EL (cell line): ENCODE measurements at places on chromosomes 2 and 18.

GRCh38 chr18:79368681-79369080 lies 27.0 kb upstream of the NFATC1 start:
- no peak for DNase-seq

DNA sequence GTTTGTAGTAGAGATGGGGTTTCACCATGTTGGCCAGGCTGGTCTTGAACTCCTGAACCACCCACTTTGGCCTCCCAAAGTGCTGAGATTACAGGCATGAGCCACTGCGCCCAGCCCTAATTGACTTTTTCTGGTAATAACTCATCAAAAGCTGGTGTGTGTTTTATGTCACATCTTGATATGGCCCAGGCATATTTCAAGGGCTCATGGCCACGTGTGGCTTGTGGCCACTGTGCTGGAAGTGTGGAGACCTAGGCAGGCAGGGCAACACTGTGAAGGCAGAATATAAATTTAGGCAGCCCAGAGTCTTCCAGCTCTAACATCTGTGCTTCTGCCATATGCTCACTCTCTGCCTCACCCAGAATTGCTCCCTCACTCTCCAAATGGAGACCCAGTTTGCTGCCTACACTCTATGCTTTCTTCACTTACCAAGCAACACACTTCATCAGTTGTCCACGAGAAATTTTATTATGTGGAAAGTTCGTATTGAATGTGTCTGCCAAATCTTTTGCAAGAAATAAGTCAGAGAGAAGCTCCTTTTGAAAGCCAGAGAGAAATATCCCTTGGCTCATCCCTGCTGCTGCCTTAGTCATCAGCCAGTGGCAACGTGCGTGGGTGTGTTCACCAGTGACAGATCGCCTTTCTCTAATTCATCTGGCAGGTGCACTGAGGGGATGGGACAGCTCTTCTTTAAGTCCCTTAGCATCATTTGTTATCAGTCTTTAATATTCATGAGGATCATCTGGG lies 129.4 kb upstream of the CXCR4 start:
- DNase-seq = no peak

DNA sequence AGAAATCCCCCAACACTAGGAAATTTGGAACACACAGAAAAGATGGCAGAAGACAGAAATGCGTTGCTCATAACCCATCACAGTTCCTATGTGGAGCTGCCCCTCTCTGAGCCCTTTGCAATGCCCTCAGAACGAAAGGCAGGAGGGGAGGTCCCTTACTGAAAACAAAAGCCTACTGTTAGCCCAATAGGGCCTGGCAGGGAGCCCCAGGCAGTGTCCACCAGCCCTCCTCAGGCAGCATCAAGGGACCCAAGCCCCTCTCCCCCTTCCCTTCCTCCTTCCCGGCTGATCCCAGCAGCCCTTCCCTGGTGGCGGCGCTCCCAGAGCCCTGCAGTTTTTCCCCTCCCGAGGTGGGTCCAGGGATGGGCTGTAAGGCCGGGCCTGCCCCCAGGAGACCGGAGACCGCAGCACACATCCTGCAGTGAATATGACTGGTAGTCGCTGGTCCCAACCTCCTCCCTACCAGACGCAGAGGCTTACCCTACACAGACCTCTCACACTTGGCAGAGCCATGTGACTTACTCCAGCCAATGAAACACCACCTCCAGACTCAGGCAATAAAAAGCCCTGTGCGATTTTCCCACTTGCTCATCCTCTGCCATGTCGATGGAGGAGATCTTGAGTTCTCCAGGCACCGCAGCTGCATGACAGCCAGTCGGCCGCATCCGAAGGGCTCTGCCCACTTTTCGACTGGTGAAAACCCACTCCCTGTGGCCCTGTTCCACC lies 19.4 kb upstream of the DUSP2 start:
- DNase-seq = no peak

DNA sequence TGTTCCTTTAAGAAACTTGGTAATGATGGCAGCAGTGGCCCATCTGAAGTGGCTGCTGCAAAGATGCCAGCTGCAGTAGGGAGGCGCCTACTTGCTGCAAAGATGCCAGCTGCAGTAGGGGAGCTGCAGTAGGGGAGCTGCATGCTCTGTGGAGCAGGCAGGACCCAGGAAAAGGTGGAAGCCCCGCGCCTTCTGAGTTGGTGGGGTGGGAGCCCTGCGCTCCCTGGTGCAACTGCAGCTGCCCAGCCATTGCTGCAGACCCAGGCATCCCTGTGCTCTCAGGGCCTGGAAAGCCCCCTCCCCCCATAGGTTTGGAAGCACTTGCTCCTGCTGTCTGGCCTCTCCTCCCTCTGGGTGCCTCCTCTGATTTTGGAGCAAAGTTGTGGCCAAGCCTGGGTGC lies 155.3 kb downstream of the DPP4 start:
- no peak for DNase-seq

DNA sequence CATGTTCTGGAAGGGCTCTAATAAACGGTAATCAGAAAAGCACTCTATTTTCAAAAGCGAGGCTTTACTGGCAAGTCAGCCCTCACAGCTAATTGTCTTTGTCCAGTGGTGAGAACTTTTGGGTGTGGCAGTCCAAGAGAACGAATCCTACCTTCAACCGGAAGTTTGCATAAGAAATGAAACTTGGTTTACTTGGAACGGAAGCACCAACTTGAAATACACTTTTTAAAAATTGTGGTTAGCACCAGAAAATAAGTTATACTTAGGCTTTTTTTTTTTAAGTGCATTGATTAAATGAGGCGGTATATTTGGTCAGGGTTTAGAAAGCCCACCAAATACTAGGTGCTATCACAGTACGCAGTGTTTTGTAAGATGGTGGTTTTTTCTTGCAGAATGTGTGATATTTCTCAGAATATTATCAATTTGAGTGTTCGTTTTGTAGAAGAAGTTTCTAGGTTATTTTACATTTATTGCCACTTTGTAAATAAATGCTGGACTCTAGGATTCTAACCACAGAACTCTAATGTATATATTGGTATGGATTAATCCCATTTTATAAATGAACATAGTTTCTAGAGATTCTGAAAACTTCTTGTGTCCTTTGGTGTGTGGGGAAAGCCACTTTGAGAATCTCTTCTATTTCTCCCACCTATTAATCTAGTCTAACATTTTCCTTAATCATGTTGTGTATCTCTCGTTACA lies 1.2 kb downstream of the MYL12A start:
- DNase-seq = peak; percentile 64

- no peak for DNase-seq
Observed at GRCh38 chr18:23738151-23738550, 48.9 kb downstream of the LAMA3 start.

- no peak for DNase-seq
Observed at GRCh38 chr2:127634066-127634617, 11.8 kb upstream of the GPR17 start.

GRCh38 chr18:36120297-36120696 lies 8.8 kb downstream of the SLC39A6 start:
- DNase-seq = no peak

DNA sequence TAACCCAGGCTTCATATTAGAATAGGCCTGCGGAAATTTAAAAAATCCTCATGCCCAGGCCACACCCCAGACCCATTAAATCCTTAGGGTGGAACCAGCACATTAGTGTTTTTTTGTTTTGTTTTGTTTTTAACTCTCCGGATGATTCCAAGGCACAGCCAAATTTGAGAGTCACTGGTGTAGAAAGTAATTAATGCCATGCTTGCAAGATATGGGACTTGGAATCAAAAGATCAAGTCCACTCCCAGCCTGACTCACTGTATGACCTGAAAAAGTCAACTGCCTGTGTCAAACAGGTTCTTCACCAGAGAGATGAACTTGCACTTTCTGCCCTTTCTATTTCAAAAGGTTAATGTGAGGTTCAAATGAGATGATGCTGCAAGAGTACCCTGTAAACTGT lies 310.3 kb upstream of the LYPD1 start:
- DNase-seq = no peak

DNA sequence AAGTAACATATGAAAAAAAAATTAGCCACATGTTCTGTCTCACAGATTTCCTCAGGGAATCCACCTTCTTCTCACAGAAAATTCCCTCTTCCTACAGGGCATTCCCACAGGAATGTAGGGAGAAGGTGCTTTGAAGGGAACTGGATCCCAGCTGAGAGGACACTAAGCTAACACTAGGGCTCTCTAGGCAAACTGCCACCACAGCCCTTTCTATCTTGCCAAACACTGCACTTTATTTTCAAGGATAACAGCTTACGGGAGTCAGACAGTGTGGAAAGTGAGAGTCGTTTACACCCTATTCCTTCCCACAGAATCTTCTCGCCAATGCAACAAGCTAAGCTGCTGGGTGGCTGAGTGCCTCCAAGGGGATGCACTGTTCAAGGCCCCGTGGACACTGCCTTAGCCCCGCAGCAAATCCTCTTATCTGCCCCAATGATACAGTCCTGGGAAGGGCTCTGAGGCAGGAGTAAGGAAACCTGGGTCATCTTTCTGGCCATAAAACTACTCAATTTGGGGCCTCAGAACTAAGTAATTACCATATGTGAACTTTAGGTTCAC lies 76.9 kb downstream of the CCDC93 start:
- DNase-seq = no peak

- DNase-seq = no peak
Observed at GRCh38 chr18:21146016-21146415, 34.4 kb upstream of the ROCK1 start.

- no peak for DNase-seq
Observed at GRCh38 chr2:166440313-166440712, 53.7 kb downstream of the SCN7A start.

DNA sequence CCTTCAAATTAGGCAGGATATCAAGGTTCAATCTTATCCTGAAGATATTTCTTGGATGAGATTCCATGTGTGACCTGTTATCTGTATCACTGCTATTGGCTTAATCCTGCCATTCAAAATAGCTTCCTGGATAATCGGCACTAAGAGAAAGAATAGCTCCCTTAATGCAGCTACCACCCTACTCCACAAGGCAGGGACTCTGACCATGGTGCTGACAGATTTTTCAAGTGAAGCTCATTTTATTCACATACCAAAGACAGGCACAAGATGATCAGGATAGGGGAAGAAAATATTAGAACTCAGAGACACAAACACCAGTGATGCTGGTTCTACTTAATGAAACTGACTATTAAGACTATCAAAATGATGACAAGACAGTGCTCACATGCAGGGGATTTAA lies 74.9 kb downstream of the ORC4 start:
- DNase-seq = peak; percentile 4

DNA sequence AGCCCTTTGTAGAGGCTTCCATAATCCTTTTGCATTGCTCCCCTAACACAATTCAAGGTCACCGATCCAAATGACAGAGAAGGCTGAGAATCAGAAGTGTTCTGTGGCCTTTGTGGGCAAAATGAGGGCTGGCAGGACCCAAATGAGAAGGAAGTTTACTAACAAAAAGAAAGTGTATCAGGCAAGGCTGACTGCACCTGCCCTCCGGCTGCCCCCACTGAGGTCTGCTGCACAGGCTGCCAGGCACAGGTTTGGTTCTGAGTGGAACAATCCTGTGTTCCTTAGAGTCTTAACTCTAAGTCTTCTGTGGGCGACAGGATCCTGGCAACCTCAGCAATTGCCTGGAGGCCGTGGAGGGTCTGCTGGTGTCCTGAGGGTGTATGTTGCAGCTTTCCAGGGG lies 568.5 kb downstream of the CMPK2 start:
- DNase-seq = no peak

DNA sequence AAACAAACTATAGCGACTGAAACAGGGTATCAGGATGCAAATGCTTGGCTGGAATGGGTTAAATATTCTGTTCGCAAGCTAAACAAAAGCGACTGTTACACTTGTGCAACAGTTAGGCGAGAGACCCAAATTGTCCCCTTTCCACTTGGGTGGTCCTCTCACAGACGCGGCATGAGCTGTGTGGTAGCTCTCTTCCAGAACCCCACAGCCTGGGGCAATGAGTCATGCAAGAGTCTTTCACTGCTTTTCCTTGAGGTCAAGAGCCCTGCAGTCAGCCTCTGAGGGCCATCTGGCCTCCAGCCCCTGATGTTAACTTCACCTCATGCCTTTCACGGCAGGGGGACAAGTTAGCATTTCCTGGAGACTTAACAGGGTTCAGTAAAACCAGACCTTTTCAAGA lies 25.7 kb downstream of the SULT1C4 start:
- peak; percentile 89 for DNase-seq

DNA sequence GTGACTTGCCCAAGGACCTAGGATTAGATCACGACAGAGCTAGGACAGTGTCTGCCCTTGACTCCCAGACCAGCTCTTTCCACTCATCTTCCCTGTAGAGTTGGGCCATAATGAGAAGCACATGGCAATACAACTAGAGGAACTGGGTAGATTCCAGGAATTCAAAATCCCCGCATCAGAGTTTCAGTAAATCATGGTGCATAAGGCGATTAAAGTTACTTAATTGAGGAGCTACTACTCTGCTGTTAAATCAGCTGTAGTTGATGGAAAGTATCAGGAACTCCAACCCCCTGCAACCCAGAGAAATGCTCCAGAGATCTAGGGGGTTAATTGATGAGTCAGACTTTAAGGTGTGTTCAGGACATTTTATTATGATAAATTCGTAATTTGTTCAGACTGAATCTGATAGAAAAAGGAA lies 5.7 kb downstream of the ANTXR1 start:
- no peak for DNase-seq

GRCh38 chr18:63198098-63198760 lies 121.3 kb downstream of the BCL2 start:
- no peak for DNase-seq

- DNase-seq = no peak
Observed at GRCh38 chr2:60875520-60875919, 5.9 kb upstream of the REL start.

- DNase-seq = no peak
Observed at GRCh38 chr2:216379977-216380376, 7.7 kb upstream of the MARCHF4 start.

DNA sequence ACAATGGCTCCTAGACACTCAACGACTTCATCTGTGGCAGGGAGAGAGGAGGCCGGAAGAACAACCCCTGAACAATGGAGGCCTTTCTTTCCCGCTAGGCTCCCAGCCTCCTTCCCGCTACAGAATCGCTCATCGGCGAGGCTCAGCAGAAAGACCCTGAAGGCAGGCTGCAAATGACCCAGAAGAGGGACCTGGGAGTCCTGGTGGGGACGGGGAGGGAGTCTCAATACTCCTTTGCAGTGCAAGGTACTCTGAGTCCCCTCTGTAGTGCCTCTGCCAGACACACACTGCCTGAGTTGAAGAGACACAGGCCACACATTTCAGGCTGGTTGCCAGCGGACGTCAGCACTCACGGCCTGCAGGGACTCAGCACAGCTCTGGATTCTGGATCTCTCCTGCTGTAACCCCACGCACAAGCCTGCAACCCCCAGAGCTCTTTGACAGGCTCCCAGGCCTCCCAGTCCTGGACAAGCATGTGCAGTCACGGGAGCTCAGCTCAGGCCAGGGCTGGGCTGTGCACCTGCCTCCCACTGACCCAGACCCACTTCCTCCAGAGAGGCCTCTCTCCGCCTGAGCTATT lies 6.1 kb downstream of the GPR17 start:
- no peak for DNase-seq

GRCh38 chr2:8628179-8628865 lies 53.5 kb upstream of the ID2 start:
- DNase-seq = no peak

DNA sequence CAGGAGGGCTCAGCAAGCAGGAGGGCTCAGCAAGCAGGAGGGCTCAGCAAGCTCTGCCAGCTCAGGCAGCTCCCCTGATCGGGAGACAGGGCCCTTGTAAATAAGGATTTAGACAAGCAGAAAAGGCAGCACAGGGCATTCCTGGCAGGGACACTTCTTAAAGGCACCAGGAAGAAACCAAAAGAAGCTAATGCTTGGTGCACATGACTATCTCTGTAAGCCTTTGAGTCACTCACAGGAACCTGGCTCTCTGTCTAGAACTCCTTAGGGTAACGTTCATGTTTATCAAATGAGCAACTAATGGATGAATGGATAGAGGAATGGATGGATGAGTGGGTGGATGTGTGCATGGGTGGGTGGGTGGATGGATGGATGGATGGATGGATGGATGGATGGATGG lies 28.4 kb downstream of the TMEM37 start:
- DNase-seq = no peak
